ENCODE measurements at places on chromosomes 16 and 17.
A peak's percentile ranks its signal among the peaks of the same experiment; 100 is the strongest.

DNA sequence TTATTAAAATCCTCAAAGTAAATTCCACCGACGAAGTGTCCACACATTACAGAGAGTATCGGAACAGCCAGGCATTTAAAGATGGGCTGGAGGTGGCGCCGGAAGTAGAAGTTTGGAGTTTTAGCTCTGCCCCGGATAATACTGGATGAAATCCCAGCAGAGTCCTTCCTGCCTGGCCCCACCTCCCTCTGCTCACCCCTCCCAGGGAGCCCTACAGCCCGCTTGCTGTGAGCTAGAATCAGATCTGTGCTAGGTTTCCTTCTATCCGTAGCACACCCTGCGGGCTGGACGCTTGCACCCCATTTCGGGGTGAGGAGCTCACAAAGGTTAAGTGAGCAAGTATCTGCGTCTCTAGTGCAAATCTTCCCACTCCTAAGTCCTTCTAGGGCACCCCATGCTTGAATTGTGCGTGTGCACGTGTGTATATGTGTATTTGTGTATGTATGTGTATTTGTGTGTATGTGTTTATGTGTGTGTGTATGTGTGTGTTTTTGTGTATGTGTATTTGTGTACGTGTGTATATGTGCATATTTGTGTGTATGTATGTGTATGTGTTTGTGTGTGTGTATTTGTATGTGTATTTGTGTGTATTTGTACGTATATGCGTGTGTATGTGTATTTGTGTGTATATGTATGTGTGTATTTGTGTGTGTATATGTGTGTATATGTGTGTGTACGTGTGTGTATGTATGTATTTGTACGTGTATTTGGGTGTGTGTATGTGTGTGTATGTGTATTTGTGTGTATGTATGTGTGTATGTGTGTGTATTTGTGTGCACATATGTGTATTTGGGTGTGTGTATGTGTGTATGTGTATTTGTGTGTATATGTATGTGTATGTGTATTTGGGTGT lies 61.4 kb downstream of the HAPSTR1 start:
- DNase-seq: no peak

GRCh38 chr17:72422505-72423285 lies 301.9 kb downstream of the SOX9 start:
- no peak for DNase-seq

GRCh38 chr16:23382279-23382678 lies 70.7 kb downstream of the COG7 start:
- no peak for DNase-seq

GRCh38 chr16:15607700-15608396 lies 35.1 kb downstream of the MARF1 start:
- no peak for DNase-seq

DNA sequence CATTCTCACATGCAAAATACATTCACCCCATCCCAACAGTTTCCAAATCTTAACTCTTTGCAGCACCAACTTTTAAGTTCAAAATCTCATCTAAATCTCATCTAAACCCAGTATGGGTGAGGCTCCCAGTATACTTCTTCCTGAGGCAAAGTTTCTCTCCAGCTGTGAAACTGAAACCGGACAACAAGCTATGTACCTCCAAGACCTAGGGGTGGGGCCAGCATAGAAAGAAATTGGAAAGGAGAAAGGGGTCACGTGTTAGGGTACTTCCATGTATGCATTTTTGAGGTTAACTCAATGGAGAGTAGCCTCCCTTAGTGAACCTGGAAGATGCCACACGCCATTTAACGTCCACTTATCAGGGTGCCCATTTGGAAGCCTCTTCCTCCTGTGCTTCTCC lies 23.9 kb upstream of the LRRC75A start:
- DNase-seq: no peak

GRCh38 chr17:75783803-75784472 lies 668 bp upstream of the UNK start:
- DNase-seq: no peak

GRCh38 chr16:71794943-71795342 lies 13.7 kb downstream of the AP1G1 start:
- DNase-seq: no peak

GRCh38 chr16:50368410-50369132 lies at the start of gene BRD7:
Gene BRD7, minus strand, starts transcription at chr16:50368988. Its CDS starts 214 bp downstream, at chr16:50368774.
- peak; percentile 30 for DNase-seq

DNA sequence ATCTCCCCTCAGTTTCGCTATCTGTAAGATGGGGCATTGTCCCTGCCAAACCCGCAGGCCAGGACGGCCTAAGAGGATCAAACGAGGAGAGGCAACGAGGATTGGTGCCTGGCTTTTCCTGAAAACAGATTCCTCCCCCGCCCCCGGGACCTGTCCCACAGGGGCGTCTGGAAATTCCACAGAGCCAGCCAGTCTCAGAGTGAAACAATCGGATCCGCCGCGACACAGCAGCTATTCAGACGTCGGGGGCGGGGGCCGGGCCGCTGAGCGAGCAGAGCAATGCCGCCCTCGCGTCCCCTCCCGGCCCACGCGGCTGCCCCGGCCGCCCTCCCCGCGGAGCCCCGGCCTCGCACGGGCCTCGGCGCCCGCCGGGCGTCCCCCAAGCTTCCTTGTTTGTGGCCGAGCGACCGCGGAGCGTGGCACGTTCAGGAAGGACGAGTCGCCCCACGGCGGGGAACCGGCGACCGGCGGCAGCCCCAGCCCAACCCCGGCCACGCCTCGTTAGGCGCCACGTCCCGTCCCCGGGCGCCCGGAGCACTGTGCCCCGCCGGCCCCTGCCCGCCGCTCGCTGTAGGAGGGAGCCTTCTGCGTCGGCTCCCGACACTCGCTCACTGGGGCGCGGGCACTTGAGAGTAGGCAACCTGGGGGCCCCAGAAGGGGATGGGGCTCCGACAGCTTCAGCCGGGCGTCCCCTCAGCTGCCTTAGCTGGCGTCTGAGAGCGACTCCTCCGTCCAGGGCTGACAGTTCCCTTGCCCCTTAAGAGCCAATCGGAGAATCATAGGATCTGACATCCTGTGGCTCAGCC lies 29.6 kb upstream of the PHOSPHO1 start:
- peak; percentile 35 for DNase-seq

GRCh38 chr17:35079547-35080423 lies 16.3 kb upstream of the RFFL start:
- DNase-seq: no peak

- no peak for DNase-seq
Measured at GRCh38 chr17:7840875-7841274, 6.9 kb downstream of the KDM6B start.

DNA sequence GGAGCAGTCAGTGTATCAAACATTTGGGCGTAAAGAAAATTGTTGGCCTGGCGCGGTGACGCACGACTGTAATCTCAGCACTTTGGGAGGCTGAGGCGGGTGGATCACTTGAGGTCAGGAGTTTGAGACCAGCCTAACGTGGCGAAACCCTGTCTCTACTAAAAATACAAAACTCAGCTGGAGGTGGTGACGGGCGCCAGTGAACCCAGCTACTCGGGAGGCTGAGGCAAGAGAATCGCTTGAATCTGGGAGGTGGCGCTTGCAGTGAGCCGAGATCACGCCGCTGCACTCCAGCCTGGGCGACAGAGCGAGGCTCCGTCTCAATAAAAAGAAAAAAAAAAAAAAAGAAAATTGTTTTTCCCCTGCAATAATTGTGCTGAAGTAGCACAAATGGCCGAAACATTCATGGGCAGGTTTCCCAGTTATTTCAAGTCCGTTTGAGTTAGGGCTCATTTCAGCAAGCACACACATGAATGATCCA lies 1.4 kb downstream of the GCSH start:
- DNase-seq: no peak

DNA sequence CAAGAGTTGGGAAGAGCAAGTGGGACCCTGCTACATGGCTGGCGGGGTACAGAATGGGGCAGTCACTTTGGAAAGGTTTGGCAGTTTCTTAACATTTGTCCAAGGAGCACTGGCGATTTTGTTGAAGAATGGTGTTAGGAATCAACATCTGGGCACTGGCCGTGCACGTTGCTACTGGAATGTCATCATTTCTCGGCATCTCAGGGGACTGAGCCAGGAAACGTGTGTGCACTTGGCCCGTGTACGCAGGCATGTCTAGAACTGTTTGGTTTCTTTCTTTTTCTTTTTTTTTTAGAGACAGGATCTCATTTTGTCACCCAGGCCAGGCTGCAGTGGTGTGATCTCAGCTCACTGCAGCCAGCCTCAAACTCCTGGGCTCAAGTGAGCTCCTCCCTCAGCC lies 17.3 kb upstream of the FOXK2 start:
- DNase-seq: no peak

- DNase-seq: peak; percentile 6
Measured at GRCh38 chr17:1882836-1883235, 53.0 kb downstream of the RPA1 start.

DNA sequence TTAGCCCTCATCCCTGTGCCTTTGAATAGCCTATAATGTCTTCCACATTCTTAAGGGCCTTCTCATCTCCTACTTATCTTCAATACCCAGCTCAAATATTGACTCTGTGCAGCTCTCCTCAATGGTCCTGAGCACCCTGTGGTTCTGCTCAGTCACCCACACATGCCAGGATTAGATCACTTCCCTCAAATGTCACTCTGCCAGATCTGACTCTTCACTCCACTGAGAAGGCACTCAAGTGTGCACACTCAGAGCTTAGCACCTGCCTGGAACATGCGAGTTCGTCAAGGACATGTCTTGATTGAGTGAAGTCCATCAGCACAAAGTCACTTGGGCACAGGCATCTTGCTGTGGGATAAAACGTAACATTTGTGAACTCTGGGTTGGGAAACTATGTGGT lies 404.8 kb downstream of the CDH13 start:
- DNase-seq: no peak

GRCh38 chr17:77478899-77479298 lies 338.1 kb downstream of the SEC14L1 start:
- no peak for DNase-seq

DNA sequence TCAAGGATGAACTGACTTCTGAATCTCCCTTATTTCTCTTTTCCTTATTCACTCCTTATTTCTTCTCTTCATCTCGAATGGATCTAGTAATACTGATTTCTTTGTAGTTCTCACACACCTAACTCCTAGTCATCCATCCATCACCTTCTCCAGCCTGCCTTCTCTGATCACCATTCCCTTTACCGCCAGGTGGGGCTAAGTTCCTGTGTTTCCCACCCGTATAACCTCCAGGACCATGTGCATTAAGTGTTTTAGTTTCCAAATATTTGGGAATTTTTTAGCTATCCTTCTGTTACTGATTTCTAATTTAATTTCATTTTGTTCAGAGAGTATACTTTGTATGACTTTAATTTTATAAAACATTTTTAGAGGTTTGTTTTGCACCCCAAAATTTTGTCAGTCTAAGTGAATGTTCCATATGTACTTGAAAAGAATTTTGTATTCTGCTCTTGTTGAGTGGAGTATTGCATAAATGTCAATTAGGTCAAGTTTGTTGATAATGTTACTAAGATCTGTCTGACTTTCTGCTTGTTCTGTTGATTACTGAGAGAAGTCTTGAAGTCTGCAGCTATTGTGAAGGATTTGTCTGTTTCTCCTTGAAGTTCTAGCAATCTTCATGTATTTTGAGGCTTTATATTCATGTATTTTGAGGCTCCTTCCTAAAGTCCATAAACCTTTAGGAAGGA lies 8.8 kb downstream of the BPTF start:
- no peak for DNase-seq

DNA sequence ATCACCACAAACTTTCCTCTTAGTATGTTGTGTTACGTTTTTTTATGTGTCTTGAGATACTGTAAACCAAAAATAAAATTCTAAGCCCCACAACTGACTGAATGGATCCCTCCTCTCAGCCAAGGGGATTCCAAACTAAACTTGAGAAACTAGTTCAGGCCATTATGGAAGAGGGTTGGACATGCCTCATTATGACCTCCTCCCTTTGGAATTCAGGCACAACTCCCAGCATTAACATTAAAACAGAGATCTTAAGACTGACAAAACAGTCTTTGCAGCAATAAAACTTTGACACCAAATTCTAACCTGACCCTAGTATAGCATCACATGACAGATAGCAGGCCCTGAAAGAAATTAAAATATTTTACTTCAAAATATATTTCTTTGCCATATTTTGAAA lies 51.1 kb upstream of the SLC47A1 start:
- peak; percentile 10 for DNase-seq

GRCh38 chr17:19405114-19405513 lies 5.9 kb upstream of the RNF112 start:
- DNase-seq: no peak

GRCh38 chr16:62478903-62479458 lies 442.7 kb upstream of the CDH8 start:
- no peak for DNase-seq

GRCh38 chr16:89949756-89950155 lies 1.2 kb downstream of the DEF8 start:
- DNase-seq: no peak

- no peak for DNase-seq
Measured at GRCh38 chr17:75878174-75878998, at the start of gene TRIM47. Gene TRIM47, minus strand, starts transcription at chr17:75878581. Its CDS starts 33 bp downstream, at chr17:75878548.

- no peak for DNase-seq
Measured at GRCh38 chr17:82234211-82235055, 5.6 kb downstream of the SLC16A3 start.

- no peak for DNase-seq
Measured at GRCh38 chr17:12391468-12391867, 274.2 kb upstream of the MYOCD start.

DNA sequence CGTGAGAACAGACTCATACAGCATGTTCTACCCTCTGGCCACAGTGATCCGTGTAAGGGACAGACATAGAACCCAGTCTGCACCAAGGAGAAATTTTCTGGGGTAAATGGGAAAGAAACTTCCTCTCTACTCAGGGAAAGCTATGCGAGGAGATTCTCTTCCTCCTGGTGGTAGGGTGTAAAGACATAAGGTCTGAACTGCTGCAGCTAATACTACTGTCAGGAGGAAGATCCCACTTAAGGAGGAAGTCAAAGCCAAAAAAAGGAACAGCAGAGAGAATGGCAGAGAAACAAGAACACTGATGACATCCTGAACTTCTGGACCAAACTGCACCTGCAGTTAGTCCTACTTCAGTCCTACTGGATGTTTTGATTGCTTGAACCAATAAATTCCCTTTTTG lies 7.1 kb upstream of the TM4SF5 start:
- DNase-seq: no peak

- DNase-seq: peak; percentile 49
Measured at GRCh38 chr16:88784074-88784855, 755 bp downstream of the PIEZO1 start.

DNA sequence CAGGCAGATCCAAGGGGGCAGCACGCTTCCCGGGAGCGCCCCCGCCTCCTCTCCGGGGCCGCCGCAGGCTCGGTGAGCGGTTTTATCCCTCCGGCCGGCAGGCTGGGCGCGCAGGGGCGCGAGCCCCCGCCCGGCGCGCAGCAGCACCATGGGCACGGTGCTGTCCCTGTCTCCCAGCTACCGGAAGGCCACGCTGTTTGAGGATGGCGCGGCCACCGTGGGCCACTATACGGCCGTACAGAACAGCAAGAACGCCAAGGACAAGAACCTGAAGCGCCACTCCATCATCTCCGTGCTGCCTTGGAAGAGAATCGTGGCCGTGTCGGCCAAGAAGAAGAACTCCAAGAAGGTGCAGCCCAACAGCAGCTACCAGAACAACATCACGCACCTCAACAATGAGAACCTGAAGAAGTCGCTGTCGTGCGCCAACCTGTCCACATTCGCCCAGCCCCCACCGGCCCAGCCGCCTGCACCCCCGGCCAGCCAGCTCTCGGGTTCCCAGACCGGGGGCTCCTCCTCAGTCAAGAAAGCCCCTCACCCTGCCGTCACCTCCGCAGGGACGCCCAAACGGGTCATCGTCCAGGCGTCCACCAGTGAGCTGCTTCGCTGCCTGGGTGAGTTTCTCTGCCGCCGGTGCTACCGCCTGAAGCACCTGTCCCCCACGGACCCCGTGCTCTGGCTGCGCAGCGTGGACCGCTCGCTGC lies 832 bp downstream of the CDK5R1 start:
- DNase-seq: no peak

GRCh38 chr16:12132290-12132689 lies 155.8 kb downstream of the SNX29 start:
- DNase-seq: peak; percentile 42

Measured in fibroblast of skin of left biceps (primary cell).